ENCODE measurements at places on chromosomes 2 and 18.

GRCh38 chr2:55862246-55862645, 61.3 kb downstream of the EFEMP1 start:
- peak; percentile 71 for DNase-seq

DNA sequence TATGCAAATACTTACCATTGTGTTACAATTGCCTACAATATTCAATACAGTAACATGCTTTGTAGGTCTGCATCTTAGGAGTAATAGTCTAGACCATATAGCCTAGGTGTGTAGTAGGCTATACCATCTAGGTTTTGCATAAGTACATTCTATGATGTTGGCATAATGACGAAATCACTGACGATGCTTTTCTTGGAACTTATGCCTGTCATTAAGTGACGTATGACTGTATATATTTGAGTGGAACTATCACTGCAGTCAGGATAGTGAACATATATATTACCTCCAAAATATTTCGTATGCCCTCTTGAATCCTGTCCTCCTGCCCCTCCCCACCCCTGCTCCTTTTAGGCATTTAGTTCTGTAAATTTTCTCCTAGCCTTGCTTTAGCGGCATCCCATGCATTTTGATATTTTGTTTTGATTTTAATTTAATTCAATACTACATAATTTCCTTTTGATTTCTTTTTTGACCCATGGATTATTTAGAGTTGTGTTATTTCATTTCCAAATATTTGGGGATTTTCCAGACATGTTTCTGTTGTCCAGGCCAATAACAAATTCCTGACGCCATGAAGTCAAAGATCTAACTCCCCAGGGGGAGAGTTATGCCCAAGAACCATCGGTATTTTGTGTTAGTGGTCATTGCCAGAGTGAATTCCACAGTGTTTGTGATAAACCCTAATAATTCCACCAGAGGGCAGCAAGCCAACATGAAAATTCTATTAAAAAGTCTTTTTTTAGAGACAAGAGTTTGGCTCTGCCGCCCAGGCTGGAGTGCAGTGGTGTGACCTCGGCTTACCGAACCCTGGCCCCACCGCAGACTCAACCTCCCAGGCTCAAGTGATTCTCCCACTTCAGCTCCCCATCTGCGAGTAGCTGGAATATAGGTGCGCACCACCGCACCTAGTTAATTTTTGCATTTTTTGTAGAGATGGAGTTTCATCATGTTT, 24.2 kb upstream of the CASP8 start:
- peak; percentile 63 for DNase-seq

- DNase-seq, result no peak
These were observed 385.5 kb upstream of the HNRNPA3 start for GRCh38 chr2:176826984-176827668.

DNA sequence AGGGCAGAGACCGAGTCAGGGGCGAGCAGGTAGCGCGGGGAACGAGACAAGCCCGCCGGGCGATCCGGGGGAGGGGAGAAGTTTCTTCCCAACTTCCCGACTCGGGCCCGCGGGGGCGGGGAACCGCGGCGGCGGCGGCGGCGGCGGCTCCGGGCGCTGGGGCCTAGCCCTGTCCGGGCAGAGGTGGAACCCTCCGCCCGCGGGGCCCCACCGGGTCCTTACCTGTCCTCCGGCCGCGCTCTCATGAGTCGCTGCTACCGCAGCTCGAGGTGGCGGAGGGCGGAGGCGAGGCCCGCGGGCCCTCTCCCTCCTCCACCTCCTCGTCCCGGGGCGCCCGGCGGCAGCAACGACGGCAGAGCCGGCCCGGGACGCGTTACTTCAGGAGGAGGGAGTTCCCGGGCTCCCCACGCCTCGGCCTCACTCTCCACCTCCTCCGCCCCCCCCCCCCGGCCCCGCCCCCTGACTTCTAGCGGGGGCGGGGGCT, at the start of gene YES1:
Gene YES1 (minus strand): TSS at position 351 of the 484 bp plus-strand sequence. CDS start 55,415 bp downstream, outside the sequence.
- DNase-seq, result peak; percentile 80

DNA sequence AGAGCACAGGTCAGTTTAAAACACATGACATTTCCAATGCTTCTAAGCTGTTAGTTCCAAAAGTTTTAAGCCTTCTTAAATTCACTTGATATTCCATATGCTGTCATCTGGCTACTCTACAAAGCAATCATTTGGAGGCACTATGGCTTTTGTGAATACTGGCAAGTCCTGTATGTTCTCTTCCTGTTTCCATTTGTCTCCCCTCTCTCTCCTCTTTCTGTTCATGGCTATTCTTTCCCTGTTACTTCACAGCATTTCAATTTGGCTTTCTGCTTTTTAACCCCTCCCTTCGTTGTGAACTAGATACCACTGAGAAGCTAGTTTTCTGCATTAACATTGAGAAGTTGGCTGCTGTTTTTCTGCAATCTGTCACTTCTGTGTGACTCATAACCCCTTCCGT, 1337.2 kb upstream of the CELF4 start:
- DNase-seq, result no peak

DNA sequence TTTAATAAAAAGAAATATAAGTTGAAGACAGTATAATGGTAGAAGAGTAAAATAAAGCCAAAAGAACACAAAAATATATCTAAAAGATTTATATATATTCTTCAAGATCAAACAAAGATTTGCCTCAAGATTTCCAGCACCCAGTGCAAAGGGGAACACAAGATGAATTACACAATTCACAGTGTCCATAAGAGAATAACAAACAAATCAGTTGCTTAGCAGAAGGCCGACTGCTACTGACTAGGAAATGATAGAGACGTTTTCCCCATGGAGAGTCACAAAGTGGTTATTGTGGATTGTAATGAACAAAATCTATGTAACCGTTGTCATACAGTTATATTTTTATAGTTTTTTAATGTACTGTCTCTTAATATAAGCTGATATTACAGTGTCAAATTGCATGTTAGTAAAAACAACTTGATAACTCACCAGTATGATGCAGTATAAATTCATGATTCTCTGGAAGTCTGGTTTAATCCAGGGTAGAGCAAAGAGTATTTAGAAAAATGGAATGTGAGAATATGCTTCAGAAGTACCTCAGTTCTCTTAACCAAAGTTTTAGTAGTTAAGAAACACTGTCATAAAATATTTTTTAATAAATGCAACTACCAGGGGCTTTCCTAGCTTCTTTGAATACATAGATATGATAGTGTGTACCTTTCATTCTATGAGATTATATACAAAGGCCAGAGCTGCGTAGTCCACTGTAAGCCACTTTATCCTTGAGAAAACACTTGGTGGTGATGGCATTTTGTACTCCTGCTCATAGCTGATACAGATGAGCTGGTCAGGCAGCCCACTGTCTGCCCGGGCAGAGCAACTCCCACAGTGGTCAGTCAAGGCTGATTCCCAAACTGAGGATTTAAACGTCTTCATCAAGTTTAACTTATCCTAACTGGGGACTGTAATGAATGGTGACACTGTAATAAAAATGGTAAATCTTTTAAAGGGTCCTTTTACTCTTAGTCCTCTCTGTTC, 180.5 kb upstream of the DTNA start:
- DNase-seq, result no peak

DNA sequence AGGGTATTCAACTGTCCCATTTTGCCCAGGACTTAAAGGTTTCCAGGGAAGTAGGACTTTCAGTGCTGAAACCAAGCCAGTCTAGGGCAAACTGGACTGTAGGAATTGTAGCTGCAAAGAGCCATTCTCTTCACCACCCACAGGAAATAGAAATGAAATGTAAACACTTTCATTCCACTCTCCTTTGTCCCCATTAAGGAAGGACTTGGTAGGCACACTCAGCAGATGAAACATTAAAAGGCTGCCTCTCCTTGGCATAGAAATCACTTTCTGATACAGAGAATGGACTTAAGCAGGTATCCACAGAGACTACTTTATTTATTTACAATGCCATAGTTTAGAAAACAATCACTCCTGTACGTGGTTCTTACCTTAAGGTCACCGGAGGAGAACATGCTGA, 102.9 kb upstream of the CCDC195 start:
- DNase-seq, result no peak

- no peak for DNase-seq
These were observed 80.9 kb downstream of the NCOA1 start for GRCh38 chr2:24571828-24572442.

DNA sequence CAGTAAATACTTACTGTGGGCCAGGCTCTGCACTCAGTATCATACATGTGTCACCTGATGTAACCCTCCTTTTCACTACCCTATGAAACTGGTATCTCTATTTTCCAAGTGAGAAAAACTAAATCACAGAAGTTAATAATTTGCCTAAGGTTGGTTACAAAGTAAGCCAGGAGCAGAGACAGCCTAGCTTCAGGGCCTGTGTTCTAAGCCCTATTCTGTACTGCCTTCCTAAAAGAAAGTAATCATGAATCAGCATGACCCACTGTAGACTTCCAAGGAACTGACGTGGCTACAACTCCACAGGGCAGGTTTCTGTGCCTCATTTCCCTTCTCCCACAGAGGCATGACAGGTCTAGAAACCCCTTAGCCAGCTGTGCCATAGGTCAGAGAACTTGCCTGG, 14.3 kb downstream of the ZNF142 start:
- DNase-seq, result no peak

GRCh38 chr2:233404222-233404621, 49.9 kb downstream of the DGKD start:
- DNase-seq, result peak; percentile 44

GRCh38 chr2:221896505-221897151, 324.5 kb upstream of the EPHA4 start:
- peak; percentile 22 for DNase-seq

DNA sequence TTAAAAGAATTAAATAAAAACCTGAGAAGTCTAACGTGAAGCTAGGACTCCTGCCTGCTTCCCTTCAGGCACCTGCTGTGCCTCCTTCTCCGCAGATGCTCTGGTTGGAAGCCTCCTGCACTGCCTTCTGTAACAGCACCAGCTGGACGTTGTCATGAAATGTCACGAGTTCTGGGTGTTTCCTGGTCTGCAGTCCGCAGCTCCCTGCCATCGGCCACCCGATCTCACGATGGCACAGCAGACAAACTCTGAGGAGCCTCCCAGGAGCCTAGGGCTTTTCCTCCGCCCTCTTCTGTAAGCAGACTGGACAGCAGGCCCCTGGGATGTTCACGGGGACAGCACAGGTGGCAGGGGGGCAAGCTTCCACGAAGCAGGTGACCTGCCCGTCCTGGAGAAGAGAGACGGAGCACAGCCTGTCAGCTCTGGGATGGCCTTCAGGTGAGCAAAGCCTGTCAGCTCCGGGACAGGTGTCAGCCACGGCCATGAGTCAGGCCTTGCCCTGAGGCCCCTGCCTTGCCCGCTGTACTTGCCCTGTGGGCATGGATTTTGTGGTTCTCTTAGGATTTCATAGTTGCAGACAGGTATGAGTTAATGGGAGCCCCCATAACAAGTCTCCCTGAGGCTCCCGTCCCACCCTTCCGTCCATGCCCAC, 110.3 kb downstream of the PXDN start:
- no peak for DNase-seq

DNA sequence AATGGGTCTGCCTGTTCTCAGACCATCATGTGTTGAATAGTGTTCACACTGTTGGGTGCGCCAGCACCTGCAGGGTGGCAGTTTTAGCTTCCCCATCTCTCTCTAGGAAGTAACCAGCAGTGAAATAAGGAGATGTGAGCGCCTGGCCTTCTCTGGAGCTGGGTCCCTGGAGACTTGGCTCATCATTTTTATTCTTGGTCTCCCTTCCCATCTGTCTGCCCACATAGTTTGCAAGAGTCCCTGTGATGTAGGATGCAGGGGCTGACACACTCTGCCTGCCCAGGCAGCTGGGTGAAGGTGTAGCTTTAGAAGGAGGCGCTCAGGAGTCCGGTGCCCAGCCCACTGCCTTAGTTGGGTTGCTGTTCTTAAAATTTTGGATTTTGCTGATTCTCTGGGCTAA, 172.2 kb downstream of the LDLRAD4 start:
- no peak for DNase-seq

DNA sequence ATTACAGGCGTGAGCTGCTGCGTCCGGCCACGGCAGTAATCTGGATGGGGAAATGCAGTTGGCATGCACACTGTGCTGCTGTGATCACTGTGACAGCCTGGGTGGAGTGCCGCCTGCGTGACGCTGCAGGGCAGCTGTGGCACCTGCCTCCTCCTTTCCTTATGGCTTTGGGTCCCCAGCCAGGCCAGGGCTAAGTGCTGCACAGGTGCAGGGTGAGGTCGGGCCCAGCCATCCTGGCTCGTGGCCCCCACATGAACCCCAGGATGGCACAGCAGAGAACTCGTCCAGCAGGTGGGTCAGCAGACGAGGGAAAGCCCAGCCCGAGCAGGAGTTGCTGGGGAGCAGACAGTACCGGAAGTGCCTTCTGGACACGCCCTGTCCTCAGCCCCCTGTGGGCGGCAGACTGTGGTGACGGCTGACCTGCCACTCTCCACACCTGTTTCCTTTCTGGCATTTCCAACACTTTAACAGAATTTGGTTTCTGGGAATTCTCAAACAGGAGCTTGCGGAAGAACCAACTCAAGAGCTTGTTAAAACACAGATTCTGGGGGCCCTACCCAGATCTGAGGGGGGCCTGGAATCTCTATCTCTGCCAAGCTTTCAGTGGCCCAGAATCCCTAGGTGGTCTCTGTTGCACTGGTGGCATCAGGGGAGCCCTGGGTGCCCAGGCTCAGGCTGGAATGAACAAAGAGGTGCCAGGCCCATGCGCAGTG, 16.9 kb downstream of the HS1BP3 start:
- DNase-seq, result peak; percentile 88

DNA sequence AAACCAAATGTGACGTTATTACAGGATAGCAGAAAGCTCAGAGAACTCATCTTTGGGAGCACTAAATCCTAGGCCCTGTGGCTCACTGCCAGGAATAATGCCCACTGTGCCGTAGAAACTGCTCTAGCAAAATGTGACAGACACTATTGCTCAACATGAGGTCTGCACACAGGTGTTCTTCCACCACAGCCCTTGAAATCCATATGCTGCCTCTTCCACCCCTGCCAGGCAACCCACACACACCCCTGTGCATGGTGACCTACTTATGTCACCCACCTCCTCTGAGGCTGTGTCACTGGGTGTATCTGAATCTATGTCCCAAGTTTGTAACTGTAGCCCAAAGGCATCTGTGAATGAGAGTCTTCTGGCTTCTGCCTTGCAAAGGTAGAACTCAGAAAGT, 66.1 kb upstream of the MBOAT2 start:
- DNase-seq, result no peak

- DNase-seq, result no peak
These were observed 659.5 kb upstream of the HS6ST1 start for GRCh38 chr2:128978212-128978611.

DNA sequence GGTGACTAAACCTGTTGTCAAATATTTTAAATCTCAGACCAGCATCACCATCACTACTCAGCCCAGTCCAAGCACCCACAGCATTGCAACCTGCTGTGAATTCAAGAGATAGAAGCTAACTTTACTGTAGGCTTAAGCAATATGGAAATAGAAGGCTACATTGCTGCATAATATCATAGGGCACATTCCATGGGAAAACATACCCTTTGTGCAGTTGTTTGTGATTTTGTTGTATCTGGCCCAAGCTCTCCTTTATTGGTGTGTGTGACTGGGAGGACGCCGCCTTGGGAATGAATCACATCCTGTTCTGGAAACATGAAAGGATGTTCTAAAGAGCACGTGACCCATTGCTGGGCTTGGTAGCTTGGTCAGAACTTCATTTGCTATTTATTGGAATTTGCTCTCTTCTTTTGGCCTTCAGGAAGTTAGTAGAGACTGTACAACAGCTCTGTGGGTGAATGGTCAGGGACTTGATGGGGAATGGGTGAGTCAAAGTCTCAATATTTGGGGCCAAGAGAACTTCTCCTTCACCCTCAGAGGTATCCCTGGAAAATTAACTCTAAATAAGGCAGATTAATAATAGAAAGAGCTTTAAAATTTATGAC, 106.8 kb upstream of the SERPINE2 start:
- no peak for DNase-seq

Data from tibial artery (tissue), 4 donors.